ENCODE measurements at places on chromosomes 6 and 20. TPM values are rescaled to one million over a fixed set of nuclear protein-coding genes. Genes with fewer than 3 reads are reported as not detected.

Gene TENT5A
- 30.1 TPM for total RNA-seq

Gene ADGRF4
- total RNA-seq: not detected

Gene PNRC1
- total RNA-seq: 38.5 TPM

Gene DEF6
- total RNA-seq: 0.37 TPM

Gene ATP6V1G2
- total RNA-seq: 1.8 TPM

Gene LY6G6F
- total RNA-seq: not detected

Gene BPIFA1
- total RNA-seq: not detected

Gene DLK2
- not detected for total RNA-seq

Gene ARFGEF2
- total RNA-seq: 34.4 TPM

Gene RWDD2A
- 2.2 TPM for total RNA-seq

Gene DCDC2
- total RNA-seq: under 0.01 TPM

Gene FAXC
- 0.37 TPM for total RNA-seq

Gene HLA-DQB2
- total RNA-seq: not detected

Gene MMUT
- total RNA-seq: 13.3 TPM

Gene ADGRF5
- total RNA-seq: 0.37 TPM

Gene DLL1
- total RNA-seq: 0.73 TPM

Gene RSPH3
- 4.0 TPM for total RNA-seq

Gene OR12D3
- total RNA-seq: not detected

Gene PGC
- total RNA-seq: not detected

Gene CAP2
- 0.20 TPM for total RNA-seq

Gene TEAD3
- total RNA-seq: 9.2 TPM

Gene VNN1
- not detected for total RNA-seq

Gene HTR1E
- not detected for total RNA-seq

Gene RBPJL
- total RNA-seq: not detected

Gene BMP2
- 1.1 TPM for total RNA-seq

Gene EYA4
- 0.73 TPM for total RNA-seq

Gene PPARD
- total RNA-seq: 12.5 TPM

Gene ACOT8
- total RNA-seq: 30.1 TPM

Gene GATA5
- not detected for total RNA-seq

Gene PNPLA1
- not detected for total RNA-seq

Gene MOG
- not detected for total RNA-seq

Gene B3GAT2
- total RNA-seq: under 0.01 TPM

Gene FERMT1
- total RNA-seq: 17.3 TPM

Gene ADGRB3
- 0.78 TPM for total RNA-seq

Gene CLPSL2
- not detected for total RNA-seq

Gene SLC52A3
- not detected for total RNA-seq

Gene GDAP1L1
- not detected for total RNA-seq

Gene TRIM15
- total RNA-seq: not detected

Gene MATN4
- under 0.01 TPM for total RNA-seq

Gene ULBP2
- 1.5 TPM for total RNA-seq

Gene FAM217B
- total RNA-seq: 4.3 TPM

Gene PLAGL1
- 19.2 TPM for total RNA-seq

Gene DDAH2
- 32.0 TPM for total RNA-seq

Gene TRAM2
- 135 TPM for total RNA-seq
